Activated T-helper 9 cell treated with anti-CD3 and anti-CD28 coated beads, Interleukin-2, amount 50 U/mL, for 16 hours (primary cell): ENCODE measurements at places on chromosomes 11 and 22.

GRCh38 chr11:66956689-66957290 is 1.4 kb downstream of the PC start:
- no peak for DNase-seq

GRCh38 chr11:126391970-126392632 is 36.6 kb downstream of the ST3GAL4 start:
- no peak for DNase-seq

DNA sequence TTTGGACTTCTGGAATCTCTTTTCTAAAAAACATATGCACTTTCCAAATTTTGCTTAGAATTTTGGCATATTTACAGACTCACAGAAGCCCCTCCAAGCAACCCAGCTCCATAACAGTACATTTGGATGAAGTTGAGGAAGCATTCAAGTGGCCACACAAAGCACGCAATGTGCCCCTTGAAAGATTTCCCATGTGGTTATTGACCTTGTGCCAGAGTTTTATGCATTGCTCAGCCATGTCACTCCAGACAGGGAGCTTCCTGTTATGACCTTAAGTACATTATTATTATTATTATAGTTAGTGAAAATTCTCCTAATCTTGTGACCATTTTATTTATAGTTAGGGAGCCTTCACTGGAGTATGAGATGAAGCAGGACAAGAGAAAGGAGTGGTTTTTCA is 35.0 kb upstream of the BDNF start:
- DNase-seq: no peak

DNA sequence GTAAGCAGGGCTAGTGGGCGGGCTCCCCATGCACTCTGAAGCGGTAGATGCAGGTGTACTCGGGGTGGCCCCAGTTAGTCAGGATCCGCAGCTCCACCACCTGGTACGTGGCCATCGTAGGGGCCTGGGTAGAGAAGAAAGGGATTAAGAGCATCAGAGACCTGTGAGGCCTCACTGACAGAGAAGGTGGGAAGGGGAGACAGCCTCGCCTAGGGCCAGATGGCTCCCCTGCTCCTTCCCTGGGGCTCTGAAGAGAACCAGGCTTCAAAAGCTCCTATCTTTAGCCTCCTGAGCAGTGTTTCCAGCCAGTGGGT is 19.6 kb downstream of the SUN2 start:
- no peak for DNase-seq

- DNase-seq: no peak
Observed at GRCh38 chr11:20037396-20038153, 122.7 kb downstream of the DBX1 start.

DNA sequence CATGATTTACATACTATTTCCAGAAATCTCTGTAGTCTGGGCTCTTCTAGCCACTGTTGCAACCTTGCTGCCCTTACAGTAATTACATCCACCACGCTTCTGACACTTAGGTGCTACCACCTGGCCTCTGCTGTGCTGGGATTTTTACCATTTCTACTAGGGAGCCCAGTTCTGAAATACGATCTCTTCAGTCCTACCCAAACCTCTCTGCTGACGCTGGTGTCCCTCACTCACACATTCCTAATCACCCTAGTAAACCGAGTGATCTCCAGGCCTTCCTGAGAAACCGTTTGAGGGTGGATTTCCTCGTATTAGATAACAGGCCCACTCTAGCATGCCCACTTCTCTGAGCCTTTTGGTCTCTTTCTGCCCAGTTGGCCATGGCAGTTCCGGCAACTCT is 588.9 kb upstream of the CADM1 start:
- DNase-seq: no peak

DNA sequence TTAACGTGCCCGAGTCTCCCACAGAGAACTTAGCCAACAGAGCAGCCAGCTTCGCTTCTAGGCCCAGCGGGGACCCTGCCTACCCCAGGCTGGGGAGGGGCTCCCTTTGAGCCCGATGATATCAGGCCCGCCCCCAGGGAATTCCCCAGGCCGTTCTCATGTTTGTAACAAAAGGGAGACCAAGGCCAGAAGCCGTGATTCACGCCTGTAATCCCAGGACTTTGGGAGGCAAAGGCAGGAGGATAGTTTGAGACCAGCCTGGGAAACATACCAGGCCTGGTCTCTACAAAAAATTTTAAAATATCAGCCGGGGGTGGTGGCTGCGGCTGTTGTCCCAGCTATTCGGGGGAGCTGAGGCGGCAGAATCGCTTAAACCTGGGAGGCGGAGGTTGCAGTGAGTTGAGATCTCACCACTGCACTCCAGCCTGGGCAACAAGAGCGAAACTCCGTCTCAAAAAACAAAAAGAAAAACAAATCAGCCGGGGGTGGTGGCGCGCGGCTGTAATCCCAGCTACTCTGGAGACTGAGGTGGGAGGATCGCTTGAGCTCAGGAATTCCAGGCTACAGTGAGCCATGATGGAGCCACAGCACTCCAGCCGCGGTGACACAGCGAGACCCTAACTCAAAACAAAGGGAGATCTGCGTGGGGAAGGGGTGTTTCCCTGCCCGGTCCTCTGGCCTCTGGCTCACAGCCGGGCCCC is 1.7 kb downstream of the DRD4 start:
- no peak for DNase-seq

DNA sequence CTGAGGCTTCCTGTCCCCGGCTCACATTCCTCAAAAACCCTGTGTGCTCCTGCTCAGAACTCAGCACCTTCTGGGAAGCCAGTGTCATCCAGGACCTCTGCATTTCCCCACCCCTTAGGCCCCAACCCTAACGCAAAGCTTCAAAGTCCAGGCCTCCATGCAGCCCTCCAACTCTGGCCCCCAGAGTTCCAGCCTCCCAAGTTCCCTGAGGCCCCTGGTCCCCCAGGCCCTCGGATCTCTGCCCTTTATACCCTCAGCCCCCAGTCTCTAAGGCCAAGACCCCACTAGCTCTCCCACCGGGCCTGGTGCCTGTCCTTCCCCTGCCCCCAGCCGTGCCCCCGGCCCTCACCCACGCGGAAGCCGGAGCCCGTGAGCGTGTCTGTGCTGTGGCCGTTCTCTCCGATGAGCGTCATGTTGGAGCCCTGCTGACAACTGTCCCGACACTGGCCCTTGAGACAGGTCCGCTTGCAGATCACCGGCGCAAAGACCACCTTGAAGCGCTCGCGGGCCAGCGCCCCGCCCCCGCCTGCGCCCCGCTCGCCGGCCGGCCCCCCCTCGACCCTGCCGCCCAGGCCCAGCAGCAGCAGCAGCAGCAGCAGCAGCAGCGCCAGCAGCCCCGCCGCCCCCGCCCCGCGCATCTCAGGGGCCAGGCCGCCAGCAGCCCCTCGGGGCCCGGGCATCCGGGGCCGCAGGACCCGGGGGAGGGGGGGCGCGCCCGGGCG is 718 bp downstream of the LTBP3 start:
- no peak for DNase-seq

DNA sequence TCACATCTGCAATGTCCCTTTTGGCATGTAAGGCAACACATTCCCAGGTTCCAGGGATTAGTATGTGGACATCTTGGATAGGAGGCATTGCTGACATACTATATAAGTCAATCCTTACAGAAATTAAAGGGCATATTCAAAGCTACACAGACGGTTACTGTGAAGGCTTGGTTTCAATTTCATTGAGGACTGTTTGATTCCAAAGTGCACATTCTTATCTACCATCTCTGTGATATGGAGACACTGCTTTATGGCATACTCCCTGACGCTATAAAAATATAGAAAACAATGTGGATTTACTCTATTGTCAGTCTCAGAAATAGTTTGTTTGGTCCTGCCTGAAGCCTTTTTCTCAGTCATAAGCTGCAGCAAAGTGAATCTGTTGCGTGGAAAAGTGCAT is 1486.7 kb downstream of the FAM181B start:
- DNase-seq: no peak

DNA sequence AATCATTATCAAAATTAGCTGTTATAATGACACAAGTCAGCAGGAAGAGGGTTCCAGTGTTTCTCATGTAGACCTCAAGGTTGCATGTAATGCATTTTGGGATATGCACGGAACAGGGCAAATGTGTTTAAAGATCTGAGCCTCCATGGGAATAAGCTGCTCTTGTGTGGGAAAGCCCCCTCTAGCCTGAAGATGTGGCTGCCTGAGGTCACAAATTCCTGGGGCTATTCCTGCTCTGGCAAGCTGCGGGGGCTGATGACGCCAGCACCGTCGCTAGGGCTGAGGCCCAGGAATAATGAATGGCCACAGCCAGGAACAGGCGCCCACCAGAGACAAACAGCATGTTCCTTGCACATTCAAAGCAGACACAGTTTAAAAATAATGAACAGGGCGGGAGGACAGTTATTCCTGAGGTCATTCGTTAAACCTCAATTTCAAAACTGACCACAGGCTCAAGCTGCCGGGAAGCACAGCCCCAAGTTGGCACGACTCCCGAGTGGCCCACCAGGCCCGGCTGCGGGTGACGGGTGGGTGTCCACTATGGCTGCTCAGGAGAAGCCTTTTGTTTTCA is 11.7 kb downstream of the OSBPL5 start:
- no peak for DNase-seq

GRCh38 chr22:48957311-48957986 is 870.2 kb downstream of the BRD1 start:
- no peak for DNase-seq

DNA sequence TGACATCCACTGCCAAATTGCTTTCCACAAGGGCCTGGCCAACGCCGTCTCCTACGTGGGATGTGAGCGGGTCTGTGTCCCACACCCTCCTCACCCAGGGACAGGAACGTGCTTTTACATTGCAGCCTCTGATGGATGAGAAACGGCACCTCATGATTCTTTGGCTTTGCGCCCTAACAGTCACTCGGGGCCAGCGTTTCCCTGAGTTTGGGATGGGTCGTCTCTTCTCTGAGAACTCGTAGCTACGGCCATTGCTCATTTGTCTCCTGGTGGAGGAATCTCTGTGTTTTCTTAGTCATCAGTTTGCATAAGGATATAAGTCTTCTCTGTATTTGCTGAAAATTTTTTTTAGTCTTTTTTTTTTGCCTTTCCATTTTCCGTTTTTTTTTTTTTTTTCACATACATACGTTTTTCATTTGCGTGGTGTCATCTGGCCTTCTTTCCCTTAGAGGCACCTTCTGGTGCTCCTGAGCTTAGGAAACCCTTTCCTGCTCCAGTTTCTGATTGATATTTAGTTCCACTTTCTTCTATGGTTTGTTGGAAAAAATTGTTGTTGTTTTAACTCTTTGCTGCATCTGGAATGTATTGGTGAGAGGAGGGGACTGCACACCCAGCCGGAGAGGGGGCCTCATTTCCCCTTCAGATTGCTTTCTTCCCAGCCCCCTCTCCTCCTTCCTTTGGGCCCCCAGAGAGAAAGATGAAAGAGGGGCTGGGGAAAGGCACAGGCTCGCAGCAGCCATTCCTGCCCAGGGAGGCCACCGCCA is 12.0 kb downstream of the TNNT3 start:
- DNase-seq: no peak

- no peak for DNase-seq
Observed at GRCh38 chr11:2780850-2781407, 81.1 kb upstream of the KCNQ1OT1 start.

DNA sequence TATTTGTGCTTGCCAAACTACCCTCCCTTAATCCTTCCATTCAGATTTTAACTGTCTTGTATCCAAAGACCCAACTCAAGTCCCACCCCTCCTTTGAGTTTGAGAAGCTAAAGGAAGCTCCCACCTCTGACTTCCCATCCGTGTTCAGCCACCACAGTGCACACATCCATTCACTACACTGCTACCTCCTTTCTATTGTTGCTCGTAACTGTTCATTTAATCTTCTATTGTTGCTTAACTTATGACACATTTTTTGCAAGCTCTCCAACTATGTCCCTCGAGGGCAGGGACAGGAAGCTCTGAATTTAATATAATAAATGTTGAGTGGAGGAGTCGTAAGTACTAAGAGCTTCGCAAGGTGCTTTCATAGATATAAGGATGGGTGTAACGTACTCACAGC is 10.4 kb downstream of the LARGE1 start:
- no peak for DNase-seq

- no peak for DNase-seq
Observed at GRCh38 chr11:10742460-10743208, 8.4 kb upstream of the CTR9 start.

DNA sequence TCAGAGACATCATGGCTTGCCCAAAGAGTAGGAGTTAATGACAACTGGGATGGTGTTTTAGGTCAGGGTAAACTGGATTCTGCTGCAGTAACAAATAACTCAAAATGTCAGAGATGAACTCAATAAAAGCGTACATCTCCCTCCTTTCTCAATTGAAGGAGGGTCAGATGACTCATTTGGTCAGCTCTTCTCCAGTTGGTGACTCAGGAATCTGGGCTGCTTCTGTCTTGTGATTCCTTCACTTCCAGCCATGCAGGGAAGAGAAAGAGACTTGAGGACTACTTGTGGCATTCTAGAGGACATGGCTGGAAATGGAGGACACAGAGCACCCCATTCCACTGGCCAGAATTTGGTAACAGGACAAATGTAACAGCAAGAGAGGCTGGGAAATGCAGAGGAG is 3.2 kb upstream of the SYT13 start:
- no peak for DNase-seq

- no peak for DNase-seq
Observed at GRCh38 chr11:121625777-121626506, 173.2 kb upstream of the SORL1-AS1 start.

DNA sequence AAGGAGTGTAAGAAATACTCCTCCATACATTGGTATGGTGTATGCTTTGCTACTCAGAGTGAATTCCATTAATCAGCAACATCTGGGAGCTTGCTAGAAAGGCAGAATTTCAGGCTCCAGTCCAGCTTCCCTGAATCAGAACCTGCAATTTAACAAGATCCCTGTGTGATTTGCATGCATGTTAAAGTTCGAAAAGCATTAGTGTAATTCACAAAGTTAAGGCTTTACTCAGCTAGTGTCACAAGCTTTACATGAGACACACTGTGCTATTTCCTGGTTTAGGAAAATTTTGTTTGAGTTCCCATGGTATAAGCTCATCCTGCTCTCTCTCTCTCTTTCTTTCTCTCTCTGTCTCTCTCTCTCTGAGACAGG is 37.0 kb upstream of the HEPHL1 start:
- DNase-seq: no peak

DNA sequence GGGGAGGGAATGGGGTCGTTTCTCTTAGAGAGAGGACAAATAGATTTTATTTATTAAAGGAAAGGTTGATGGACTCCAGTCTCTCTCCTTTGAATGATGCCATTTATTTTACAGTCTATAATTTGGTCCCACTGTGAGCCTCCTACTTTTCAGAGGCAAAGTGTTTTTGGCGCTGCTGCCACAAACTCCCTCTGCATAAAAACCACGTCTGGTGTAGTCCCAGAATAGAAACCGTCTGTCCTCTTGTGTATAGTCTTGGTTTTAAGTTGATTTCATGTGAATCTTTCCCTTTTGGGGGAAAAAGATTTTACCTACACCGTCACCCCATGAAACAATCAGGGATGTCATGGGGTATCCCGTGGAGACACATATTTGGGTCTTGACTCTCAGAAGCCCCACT is 143.6 kb upstream of the SEZ6L start:
- no peak for DNase-seq

GRCh38 chr11:3095712-3096361 is 38.6 kb upstream of the CARS1 start:
- no peak for DNase-seq
